ENCODE measurements at places on chromosomes 3 and 15. TPM values are rescaled to one million over a fixed set of nuclear protein-coding genes. Genes with fewer than 3 reads are reported as not detected.

BSN gene
- 0.12 TPM for total RNA-seq

GRCh38 chr3:162262129-162262528 lies 765.5 kb downstream of the OTOL1 start:
- DNase-seq, result no peak

GRCh38 chr3:49170744-49171118 lies 667 bp upstream of the KLHDC8B start:
- no peak for DNase-seq

DNA sequence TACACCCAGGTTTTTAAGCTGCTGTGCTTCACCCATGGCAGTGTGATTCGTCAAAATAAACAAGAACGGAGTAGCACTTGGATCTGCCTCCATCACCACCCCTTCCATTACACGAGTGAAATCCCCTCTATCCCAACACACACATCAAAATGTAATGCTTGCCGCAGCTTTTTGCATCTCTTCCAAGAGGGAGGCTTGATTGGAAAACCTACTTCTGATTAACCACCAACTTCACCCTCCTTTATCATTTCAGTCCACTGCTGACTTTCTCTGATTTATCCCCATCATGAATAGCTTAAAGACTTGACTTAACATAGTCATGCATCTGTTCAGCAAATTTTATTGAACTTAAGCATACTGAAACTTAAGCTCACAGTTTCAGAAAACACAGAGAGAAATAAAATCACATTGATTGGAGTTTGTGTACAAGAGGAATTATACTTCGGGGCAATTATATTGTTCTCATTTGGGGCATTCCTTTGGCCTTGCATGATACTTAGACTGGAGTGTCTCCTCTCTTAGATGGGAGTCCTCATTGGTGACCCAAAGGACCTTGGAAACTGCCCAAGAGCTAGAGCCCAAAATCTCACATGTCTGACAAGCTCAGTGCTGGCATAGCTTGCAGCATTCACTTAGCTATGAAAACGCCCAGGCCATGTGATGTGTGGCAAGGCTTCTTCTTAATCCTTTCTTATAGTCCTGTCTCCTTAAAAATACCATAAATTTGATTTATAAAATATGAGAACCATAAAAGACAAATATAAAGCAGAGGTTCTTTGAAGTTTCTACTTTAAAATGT lies 124.3 kb upstream of the UMPS start:
- no peak for DNase-seq

DNA sequence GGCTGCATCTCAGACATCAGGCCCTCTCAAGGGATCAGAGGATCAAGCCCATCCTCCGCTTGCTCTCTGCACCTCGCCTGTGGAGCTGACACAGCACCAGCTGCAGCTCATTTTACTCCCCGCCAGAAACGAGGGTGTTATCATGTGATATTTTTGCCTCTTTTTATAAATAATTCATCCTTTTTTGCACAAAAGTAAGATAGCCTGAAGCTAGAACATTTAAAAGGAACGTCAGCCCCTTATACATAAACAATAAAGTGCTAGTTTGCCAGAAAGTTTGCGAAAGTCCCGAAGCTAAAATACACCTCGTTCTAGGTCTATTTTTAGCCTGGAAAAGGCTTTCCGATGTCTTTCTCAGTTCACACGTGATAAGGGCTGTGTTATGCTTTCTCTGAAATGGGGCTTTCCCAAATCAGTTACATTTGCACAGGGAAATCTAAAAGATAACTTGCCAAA lies 9.6 kb upstream of the FAM174B start:
- DNase-seq, result no peak

CCR9 gene
- 0.61 TPM for total RNA-seq

DNA sequence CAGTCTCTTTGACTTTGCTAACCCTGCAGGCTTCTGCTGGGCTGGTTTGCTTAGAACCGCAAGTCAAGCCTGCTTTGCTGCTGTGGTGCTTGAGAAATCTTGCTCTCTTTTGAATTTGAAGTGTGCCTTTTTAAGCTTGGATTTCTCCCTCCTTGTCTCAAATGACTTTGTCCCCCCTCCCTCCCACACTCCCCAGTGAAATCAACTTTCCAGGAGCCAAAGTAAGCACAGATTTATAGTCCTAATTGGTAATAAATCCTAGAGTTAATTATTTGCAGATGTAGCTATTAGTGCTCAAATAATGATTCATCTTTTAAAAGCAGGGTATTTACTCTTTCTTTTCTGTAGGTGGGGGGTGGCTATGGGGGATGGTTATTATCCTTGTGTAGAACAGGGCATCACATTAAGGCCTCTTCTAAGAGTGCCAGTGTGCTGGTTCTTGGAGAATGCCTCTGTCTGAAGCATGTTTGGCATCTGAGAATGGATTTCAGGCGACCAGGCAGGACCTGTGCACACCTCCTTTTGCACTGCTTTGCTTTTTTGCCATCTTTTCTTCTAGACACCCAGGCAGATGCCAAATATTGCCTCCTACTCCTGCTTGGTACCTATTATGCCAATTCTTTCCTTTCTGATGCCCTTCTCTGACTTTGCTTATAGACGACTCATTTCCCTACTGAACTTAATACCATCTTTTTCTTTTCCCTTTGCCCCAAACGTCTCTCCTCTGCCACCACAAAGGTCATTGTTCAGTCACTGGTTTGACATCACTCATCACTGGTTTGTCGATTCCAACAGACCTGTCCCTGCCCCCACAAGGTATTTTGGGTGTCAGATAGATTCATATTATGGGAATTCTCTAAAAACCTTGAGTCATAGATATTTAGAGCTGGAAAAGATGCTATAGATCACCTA lies 50.7 kb downstream of the CLDN11 start:
- no peak for DNase-seq

WDR82 gene
- total RNA-seq, result 161 TPM

SMAD6 gene
- 0.35 TPM for total RNA-seq

LMAN1L gene
- total RNA-seq, result 2.4 TPM

DNA sequence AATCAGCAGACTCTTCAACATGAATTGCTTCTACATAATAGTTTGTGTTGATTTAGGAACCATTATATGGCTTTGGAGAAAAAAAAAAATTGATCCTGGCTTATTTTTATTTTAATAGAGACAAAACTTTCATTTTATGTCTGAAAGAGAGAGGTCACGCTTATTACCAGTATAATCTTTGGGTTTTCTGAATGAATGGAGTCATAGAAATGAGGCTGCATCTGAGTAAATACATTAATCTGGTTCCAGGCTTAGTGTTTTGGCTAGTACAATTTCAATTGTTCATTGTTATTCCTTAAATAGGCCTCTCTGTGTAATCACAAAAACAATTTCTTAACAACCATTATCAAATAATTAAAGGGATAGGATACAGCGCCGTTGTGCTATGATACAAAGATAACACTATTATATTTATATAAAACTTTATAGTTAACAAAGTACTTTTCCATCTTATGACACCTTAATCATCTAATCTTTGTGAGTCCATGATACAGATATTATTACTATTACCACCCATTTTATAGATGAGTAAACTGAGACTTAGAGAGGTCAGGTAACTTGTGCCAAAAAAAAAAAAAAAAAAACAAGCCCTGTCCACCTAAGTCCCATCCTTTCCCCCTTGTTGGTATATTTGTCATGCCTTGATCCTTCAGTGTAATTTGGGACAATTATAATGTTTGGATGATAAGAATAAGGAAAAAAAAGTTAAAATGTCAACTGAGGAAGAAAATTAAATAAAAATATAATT lies 41.8 kb upstream of the GOLM2 start:
- DNase-seq, result no peak

- DNase-seq, result no peak
Observed at GRCh38 chr15:38479756-38480155, 25.8 kb downstream of the FAM98B start.

- peak; percentile 61 for DNase-seq
Observed at GRCh38 chr15:44727485-44728231, 8.7 kb upstream of the TRIM69 start.

DNA sequence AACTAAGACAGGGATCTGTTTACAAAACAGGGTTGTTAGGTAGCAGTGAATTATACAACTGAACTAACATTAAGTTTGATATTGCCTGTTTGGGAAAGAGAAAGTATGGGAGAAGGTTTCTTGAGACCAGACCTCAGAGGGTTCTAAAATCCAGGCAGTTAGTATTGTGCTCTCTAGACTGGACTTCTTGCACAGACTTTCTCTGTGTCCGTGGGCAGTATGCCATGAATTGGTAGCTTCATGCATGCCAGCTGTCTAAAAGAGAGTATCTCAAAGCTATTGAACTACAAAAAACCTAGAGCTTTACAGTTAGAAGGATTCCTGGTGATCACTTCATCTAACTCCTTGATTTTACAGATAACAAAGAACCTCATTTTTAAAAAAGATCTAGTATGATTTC lies 12.5 kb downstream of the SAMD7 start:
- DNase-seq, result no peak

TUSC7 gene
- total RNA-seq, result not detected

GRCh38 chr15:57591822-57592367 lies at the start of gene MYZAP:
MYZAP (plus strand) TSS chr15:57591904; CDS start chr15:57592035, 131 bp downstream.
- DNase-seq, result peak; percentile 65

DNA sequence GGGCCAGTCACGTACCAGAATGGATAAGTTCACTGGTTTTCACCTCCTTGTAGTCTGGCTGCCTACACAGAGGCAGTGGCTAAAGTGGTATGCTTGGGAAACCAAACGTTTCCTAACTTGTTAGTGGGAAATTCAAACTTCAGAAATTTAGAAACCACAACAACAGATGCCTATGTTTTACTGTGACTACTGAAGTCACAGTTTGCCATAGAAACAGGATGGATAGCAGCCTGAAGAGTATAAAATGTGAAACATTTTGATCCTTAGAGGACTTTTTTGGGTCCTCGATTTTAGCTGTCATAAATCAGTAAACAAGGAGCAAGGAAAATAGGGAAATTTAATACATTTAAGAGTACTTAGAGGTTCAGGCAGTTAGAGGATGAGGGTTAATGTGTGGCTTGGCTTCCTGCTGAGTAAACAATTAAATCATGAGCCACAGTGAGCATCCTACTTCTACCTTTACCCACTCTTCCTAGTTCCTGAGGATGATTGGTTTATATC lies 48.6 kb downstream of the CMSS1 start:
- no peak for DNase-seq

SLC15A2 gene
- total RNA-seq, result 5.5 TPM

GRCh38 chr3:147210676-147211075 lies 195.7 kb downstream of the ZIC4 start:
- no peak for DNase-seq

TTLL13 gene
- total RNA-seq, result 1.8 TPM

GRCh38 chr15:98599909-98600691 lies 48.2 kb upstream of the IGF1R start:
- peak; percentile 42 for DNase-seq

DNA sequence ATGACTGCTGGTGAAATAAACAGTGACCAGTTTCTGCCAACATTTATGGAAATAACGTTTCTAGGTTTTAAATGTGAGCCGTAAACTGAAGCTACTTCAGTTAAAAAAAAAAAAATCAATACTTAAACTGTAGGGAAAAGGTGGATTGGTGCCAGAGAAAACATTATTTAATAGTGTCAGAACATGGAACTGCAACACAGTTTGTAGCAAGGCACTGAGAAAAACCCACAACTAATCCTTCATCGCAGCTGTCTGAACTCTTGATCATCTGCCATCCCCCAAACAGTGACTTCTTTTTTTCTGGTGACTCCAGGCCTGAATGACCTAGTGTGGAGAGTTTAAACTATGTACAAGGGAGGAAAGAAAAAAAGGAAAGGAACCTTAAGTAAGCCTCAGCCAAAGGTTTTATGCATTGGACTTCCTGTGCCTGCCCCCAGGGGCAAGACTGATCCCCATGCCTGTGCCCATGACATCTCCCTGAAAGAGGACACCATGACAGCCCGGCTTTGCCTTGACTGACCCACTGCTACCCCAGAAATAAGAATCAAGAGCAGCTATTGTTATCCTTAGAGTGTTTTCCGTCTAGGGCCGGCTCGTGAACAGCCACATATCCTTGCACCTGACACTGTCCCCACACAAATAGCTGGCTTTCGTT lies 33.1 kb downstream of the CRTAP start:
- DNase-seq, result no peak

GRCh38 chr15:72229076-72229946 lies 1.7 kb downstream of the PKM start:
- DNase-seq, result peak; percentile 35

DNA sequence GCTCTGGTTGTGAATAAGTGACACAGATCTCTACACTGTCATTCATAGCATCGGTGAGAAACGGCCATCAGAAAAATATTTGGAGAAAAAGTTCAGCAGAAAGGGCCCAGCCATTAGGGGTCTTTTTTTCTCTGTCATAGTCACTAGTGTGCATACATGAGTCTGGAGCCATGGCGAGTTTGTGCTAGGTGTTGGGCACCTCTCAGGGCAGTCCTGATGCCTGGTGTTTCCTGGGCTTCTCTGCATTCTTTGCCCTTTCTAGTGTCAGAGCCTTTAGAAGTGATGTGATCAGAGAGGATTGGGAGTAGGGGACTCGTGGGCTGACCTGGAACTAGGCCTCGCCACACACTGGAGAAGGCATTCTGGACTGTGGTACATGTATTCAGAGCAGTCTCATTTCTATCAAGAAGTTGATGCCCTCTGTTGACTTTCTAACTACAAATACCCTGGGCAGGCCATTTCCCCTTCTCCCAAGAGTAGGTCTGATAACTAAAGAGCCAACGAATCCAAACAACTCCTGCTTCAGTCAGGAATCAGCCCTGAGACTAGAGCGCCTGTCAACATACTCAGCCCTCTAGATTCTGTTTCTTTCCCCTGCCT lies 1.6 kb downstream of the KY start:
- no peak for DNase-seq

DNA sequence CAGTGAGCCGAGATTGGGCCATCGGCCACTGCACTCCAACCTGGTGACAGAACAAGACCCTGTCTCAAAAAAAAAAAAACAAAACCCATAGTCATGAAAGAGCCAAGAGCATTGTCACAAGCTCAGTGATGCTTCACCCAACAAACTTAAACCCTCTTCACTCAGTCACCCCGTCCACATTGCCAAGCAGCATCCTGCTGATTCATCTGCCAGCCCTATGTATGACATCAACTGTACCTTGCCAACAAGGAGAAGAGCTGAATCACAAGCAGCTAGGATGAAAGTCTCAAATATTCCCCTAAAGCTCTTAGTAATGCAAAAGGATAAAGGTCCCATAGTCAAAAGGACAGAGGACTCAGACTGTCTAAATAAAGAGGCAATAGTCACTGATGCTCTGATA lies 90.0 kb downstream of the ANO10 start:
- no peak for DNase-seq

- no peak for DNase-seq
Observed at GRCh38 chr3:133944181-133944580, 48.5 kb upstream of the RAB6B start.

DNA sequence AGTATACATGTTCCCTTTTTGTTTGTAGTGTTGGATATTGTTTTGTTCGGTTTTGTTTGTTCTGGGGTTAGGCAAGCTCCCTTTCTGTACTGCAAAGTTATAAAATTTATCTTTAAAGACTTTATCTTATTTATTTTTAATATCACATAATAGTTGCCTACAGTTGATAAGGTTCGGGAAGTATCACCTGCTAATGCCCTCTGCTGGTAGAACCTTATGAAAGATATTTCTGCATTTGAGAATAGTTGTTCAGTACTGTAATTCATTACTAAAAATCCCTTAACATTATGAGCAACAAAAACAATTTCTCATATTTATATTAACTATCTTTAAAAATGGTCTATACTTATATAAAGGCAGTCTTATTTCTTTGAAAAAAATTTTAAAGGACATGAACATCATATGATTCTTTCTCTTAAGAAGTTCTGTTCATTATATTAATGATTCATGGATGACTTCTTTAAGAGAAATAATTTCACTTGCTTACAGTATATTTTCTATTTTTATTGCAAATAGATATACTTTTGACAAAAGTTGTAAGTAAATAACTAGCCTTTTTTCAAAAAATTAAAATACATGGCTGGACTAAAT lies 1126.8 kb downstream of the SI start:
- DNase-seq, result no peak

EFCC1 gene
- 0.19 TPM for total RNA-seq

GOLGA8T gene
- not detected for total RNA-seq

Data from naive thymus-derived CD4-positive, alpha-beta T cell (primary cell).